Hair follicle dermal papilla cell (primary cell): ENCODE measurements at places on chromosomes 12 and 14. TPM values are rescaled to one million over a fixed set of nuclear protein-coding genes. Genes with fewer than 3 reads are reported as not detected.

SERPINA3 gene
- 0.49 and 0.85 TPM in 2 replicates for total RNA-seq

RXYLT1 gene
- total RNA-seq, result 14.9 and 16.6 TPM in 2 replicates

CACNA2D4 gene
- 0.36 and 1.3 TPM in 2 replicates for total RNA-seq

MYH6 gene
- total RNA-seq, result not detected in 2 replicates

TMEM30B gene
- 0.49 TPM in 2 replicates for total RNA-seq

SOAT2 gene
- total RNA-seq, result 0.49 TPM in 1 of 2 replicates, not detected in the other

NPFF gene
- not detected in 2 replicates for total RNA-seq

WNT1 gene
- not detected in 2 replicates for total RNA-seq
